ENCODE measurements at places on chromosomes 1 and 21.

GRCh38 chr1:210076620-210077019 is 138.6 kb downstream of the SYT14 start:
- DNase-seq: no peak

DNA sequence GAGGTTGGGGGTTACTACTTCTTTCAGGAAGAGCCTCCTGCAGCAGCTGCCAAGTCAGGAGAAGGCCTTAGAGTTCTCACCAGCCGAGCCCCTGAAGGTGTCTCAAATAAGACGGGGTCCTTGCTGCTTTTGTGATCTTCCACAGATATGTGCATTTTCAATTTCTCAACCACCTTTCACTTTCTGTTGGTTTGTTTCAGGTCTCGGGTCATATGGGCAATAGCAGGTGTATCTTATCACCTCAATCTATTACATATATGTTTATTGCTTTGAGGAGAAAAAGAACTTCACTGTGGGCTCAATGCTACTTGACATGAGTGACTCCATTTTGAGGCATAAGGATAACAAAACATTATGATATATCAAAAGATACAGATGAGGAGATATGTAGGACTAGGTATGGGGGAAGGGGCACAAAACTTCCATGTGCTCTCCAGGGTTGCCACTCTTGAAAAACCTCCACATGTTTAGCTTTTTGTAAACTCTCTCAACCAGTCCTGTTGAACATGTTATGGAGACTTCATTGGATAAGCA is 1171.4 kb upstream of the ADGRL2 start:
- DNase-seq: no peak

- DNase-seq: no peak
Observed at GRCh38 chr1:220819467-220820026, 32.8 kb downstream of the MTARC1 start.

DNA sequence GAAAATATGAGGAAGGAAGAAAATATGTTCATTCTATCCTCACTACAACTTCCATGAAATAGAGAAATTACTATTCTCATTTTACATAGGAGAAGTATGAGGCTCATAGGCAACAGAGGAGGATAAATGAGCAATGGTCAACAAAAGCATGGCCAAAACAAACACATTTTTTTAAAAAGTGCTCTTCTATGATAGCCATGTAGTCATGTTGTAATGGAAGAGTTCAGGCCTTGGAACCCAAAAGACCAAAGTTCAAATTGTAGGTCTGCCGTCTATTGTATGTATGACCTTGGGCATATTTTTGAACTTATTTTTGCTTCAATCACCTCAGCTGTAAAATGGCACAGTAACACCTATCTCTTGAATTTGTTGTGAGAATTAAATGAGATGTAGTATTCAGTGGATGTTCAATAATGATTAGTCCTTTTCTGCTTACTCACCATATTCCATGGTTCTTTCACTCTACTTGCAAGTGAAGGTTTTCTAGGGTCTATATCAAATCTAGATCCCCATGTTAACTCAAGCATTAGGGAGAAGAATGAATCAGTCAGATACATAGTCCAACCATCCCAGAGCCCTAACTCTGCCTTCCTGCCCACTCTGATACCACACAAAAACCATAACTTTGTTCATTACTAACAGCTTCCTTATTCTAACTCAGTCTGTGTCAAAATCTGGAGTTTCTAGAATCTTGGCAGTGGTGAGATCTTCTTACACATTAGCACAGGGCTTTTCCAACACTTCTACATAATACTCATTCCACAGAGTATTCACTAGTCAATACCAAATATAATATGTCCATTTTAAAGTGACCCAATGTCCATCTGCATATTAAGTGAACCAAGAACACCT is 353.2 kb downstream of the PLPP3 start:
- no peak for DNase-seq

DNA sequence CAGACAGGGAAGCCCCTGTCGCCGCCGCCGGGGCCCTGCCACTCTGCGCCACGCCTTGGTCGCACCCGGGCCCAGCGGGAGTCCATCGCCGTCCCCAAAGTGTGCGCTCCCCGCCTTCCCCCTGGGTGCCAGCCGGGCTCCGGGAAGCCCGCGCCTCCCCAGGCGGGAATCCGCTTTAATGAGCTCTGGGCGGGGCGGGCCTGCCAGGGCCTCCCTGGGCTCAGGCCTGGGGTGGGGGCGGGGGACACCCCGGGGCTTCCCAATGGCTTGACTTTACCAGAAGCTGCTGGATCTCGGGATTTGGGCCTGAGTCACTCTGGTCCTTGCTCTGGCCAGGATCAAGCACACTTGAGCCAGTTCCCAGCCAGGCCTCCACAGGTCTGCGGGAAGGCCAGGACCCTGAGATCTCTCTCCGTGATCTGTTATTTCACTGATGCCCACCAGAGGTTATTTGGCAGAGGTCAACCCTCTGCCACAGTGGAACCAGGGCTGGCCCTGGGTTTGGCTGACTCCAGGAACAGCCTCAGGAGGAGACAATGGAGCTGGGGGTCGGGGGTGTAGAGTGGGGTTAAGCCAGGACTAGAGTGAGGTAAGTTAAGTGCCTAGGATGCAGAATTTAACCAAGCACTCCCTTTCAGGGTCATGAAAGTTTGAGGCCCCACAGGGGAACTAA is 178.4 kb upstream of the EDN2 start:
- no peak for DNase-seq

DNA sequence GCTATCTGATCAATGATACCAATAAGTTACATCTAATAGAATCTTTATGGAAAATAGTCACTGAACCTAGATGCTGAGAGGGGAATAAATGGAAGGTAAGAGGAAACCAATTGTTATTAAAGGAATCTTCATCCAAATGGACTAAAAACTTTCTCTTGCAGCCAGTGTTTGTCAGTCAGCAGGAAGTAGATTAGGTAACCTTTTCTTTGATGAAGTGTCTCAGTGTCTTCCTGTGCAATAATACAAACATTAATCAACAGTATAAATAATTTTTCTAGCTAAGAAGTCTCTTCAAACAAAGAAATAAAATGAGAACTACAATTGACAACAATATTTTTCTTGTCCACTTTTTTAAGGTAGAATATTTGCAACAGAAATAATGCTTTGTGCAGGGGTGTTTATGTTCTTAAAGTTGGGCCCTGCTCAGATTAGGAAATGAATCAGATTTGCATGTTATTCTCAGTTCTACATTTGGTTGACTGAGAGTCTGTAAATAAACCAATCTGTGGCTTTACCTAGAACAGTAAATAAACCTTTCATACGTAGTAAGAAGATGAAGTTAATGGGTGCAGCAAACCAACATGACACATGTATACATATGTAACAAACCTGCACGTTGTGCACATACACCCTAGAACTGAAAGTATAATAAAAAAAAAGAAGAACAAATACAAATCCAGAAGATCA is 391.4 kb downstream of the MRPL39 start:
- peak; percentile 3 for DNase-seq

GRCh38 chr1:17661546-17662157 is 93.5 kb upstream of the ACTL8 start:
- DNase-seq: peak; percentile 83

DNA sequence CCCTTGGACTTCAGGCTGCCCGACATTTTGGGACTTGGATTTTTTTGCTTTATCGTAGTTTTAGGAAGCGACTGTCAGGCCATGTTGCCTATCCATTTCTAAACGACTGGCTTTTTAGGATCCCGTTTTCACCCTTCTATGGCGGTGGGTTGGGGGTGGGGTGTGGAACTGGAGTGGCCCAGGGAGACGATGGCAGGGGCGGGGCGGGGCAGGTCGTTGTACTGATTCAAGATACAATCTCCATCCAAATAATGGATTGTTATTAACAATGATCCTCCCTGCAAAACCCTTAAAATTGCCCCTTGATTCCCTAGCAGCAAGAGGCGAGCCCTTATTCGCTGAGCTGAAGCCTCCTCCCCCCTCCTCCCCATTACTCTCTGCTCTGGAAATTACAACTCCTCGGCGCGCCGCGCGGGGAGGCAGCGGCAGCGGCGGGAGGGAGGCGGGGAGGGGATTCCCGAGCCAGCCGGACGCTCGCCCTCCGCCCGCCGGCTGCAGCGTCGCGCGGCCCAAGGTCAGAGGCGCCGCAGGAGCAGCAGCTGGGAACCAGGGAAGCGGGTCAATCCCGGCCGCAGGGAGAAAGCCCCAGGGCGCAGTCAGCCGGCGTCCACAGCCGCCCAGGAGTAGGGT is at the start of gene TRIM67:
TRIM67 (plus strand) TSS at position 392 of the 630 bp plus-strand sequence. CDS start 912 bp downstream, outside the sequence.
- no peak for DNase-seq

DNA sequence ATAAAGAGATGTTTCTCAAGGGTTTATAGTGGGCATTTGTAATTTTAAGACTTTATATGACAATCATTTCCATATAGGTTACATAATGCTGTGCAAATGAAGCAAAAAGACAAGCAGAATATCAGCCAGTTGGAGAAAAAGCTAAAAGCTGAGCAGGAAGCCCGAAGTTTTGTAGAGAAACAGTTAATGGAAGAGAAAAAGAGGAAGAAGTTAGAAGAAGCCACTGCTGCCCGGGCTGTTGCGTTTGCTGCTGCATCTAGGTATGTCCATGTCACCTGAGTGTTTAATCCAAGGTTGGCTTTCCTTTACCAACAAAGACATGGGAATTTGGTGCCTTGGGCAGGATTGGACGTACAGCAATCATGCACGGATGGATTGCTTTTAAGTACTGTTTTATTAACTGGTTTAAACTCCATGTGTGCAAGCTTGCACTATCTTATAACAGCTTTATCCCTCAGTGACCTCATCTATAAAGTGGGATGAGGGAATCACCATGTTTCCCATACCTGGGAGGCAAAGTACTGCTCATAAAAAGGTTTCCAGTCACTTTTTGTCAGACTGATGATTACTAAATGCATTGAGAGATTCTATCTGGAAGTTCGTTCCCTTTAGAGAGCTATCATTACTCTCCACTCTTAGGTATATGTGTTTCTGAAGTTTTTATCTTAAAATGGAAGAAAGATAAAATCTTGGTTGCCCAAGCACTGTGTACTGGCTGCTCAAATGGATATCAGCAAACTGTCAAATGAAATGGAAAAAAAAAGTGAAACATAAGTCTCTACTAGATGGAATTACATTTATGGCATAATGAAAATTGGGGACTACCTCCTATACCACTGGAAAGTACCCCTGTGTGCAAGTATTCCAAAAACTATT is 55.1 kb downstream of the MACO1 start:
- no peak for DNase-seq

DNA sequence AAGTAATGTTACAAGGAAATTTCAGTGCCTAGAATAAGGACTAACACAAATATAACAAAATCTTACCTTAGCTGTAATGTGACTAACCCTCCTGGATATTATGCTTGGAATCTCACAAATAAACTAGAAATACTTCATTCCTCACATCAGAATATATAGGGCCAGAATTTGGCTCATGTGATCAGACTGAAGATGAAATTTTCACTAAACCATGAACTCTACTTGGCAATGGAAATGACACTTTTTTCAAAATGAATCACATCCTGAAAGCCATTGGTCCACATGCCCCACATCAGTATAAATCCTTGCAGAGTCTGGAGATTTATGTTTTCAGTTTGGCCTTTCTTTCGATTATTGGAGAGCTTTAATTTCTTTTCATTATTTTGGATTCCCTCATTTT is 227.8 kb downstream of the NRIP1 start:
- no peak for DNase-seq

DNA sequence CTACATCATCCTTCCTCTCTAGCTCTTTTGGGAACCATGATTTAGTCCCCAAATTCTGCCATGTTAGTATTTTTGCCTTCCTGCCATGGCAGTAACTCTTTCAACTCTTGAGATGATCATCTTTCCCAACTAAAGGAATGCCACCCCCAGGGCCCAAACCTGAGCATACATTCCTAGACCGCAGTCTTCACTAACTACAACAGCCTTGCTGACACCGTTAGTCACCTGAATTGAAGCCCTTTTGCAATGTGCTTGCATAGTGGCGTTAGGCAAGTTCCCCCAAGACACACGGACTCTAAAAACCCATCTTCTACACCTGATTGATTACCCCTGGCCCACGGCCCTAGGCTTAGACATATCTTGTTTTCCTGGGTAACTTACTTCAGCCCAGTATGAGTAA is 16.4 kb upstream of the YTHDF2 start:
- no peak for DNase-seq

GRCh38 chr1:78468521-78468920 is 22.3 kb upstream of the PTGFR start:
- DNase-seq: no peak
